Hippocampal formation (tissue), 2 donors: ENCODE measurements at places on chromosomes 4 and X.

DNA sequence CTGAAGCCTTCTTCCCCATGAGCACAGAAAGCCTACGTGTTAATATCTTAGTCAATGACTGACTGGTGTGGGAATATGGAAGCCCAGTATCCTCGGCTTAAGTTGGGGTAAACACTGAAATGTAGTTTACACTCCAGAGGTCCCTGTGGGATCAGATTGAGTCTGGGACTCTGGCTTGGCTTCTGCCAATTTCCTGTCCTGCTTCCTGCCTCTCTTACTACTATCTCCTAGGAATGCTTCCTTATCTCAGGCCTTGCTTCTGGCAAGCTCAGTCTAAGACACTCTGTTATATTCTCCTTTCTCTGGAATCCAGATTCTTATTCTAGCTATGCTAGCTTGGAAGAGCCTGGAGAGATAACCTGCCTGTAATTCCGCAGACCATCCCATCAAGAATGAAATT lies 174.0 kb upstream of the LDB2 start:
- DNase-seq, result no peak

- DNase-seq, result no peak
Observed at GRCh38 chr4:38151873-38152272, 191.7 kb downstream of the PTTG2 start.

DNA sequence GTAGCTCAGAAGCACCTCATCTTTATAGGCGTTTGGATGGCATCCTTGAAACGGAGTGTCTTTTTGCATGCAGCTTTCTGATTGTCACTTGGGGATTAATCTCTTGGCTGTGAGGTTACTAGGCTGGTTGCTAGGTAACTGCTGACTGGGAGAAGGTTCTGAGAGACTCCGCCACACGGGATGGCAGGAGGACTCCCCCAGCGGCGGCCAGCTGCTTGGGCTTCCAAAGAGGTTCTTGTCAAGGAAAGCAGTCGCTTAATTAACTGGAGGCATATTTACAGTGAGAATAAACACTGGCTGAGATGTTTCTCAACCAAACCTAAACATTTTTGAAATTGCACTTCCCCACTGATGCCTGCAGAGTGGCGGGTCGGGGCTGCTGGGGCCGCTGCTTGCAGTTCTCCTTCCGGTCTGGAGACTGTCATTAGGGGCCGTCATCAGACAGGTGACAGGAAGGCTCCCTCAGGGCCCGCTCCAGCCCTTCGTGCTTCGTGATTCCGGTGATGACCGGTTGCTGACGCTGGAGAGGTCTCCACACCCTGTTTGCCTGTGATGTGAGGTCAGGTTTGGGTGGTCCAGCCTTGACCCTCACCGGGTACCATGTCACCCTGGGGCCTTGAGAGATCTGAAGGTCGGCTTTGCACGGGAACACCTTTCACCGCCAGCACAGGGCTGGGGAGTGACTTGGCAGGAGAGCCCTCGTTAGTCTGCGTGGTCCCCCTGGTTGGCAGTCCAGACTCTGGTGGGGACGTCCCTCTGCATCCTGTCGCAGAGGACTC lies 9.1 kb downstream of the NSG1 start:
- DNase-seq, result no peak

DNA sequence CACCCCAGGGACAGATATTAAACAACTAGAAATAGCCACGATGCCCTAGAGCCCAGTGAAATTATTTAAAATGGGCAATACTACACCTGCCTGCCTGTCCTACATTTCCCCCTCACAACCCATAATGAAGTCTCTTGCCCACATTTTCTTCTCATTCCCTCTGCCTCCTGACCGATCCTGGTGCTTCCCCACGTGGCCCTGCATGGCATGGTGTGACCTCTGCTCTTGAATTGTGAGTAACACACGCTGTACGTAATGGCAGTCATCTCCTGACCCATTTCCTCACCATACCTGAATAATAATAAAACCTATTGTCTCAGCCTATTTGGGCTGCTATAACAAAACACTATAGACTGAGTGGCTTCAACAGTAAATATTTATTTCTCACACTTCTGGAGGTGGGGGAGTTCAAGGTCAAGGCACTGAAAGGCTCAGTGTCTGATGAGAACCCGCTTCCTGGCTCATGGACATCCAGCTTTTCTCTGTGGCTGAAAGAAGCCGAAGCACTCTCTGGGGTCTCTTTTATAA lies 77.0 kb upstream of the ENPP6 start:
- no peak for DNase-seq

GRCh38 chr4:112735474-112735951 lies 98.6 kb downstream of the LARP7 start:
- no peak for DNase-seq
